ENCODE measurements at places on chromosomes 5 and 9.

DNA sequence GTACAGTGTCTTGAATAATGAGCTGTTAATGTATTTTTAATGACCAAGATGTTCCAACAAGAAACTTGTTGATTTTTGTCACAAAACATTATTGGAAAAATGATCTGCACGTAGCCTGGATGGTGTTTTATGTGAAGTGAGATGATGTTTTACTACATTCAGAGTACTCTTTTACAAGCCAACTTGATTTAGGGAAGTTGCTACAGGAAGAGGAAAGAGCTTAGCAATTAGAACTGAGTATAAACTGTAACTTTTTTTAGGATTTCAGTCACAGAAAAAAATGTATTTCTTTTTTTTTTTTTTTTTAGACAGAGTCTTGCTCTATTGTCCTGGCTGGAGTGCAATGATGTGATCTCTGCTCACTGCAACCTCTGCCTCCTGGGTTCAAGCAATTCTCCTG is 113.6 kb upstream of the ADRA1B start:
- no peak for DNase-seq

DNA sequence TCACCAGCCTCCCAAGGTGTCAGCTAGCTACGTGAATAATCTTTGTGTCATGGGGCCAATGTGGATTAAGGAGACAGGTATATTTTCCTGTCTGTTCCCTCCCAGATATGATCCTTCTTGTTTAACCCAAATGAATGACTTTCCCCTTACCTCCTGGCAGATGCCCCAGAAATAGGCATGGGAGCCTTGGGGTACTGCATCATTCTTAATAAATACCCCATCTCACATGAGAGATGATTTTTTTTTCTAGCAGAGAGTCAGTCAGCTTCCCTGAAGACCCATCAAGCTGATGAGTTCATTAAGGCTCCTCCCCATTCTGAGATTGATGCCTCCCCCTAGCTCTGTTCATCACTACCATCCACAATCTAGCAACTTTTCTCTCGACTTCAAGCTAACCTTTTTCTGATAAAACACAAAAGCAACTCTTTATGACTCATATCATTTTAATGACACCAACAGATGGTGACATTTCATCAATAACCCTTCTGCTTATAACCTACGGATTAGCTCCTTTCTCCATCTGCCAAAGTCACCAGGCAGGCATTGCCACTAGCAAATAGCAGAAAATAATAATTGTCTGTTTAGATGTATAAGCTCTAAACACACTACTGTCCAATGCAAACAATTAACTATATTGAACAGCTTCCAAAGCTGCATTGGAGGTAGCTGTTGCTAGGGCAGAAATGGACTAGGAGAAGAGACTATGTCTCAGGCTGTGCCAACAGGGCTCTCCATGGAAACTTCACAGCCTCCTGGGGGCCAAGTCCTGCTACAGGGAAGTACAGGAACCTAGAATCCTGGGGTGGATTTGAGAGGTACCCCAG is 143.7 kb downstream of the ACER2 start:
- DNase-seq = no peak

DNA sequence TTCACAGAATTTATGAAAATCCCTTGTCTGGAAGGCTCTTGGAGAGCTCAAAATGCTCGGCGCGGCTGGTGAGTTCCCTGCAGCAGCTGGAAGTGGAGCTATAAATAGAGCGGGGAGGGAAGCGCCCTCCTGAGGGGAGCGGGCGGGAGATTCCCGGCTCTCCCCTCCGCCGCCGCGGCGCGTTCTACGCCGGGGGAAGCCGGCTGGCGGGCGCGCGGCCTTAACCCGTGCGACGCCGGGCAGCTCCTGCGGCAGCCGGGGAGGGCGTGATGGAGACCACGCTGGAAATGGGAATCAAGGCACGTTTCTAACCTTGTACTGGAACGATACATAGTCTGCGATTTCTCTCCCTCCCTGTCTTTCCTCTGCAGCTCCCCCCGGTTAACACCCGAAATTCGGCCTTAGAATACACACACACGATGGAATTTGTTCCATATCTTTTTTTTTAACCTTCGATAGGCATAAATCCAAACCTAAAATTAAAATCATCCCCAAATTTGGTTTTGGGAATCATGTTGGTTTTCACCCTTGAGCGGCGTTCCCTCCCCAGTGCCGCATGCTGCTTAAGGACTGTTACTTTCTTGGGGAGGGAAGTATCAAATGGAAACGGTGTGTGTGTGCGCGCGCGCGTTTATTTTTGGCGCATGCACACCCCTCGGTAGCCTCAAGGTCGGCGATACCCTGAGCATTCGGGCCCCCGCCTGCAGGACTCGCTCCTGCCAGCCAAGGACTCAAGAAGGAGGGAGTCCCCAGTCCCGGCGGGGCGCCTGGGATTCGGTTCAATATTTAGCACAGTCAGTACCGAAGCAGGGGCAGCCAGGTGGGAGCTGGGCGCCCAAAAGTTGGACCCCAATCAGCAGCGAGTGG is 306.3 kb upstream of the KCNN2 start:
- no peak for DNase-seq

DNA sequence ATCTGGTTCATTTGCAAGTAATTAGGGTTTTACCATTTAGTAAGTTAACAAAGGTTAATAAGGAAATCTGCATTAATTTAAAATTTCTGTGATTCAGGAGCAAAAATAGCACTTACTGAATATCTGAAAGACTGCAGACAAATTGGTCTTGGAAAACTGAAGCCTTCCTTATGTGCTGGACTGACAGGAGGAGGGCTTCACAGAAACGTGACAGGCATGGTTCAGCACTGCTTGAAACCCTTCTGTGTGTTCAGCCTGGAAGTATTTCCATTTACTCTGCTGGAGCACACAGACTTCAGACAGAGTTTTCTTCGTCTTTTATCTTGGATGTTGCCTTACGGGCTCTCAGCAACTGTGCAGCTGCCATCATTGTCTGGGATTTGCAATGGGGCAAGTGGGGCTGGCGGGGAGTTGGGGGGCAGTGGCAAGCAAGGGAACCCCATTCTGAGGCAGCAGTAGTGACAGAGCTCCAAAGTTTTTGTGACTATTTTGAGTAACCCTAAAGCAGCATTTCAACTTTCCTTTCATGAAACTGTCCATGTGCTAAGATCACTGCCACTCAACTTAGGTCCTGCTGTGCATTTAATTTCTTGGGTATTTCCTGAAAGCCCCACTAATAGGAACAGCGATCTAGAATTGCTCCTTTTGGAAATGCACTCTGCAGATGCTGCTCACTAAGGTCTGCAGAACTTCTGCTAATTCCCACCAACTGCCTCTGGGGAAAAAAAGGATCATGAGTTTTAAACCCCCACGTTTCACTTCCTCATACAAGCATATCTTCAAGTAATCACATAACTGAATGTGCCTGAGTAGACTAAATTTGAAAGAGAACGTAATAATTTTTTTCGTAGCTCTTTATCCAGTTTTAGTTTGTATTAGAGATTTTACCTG is 56.6 kb downstream of the KCNN2 start:
- no peak for DNase-seq

GRCh38 chr5:71719063-71719964 is at the start of gene CARTPT:
Gene CARTPT (plus strand): TSS chr5:71719275. CDS start chr5:71719294, 19 bp downstream.
- no peak for DNase-seq

GRCh38 chr5:143601917-143602333 is 198.4 kb upstream of the NR3C1 start:
- DNase-seq = no peak

DNA sequence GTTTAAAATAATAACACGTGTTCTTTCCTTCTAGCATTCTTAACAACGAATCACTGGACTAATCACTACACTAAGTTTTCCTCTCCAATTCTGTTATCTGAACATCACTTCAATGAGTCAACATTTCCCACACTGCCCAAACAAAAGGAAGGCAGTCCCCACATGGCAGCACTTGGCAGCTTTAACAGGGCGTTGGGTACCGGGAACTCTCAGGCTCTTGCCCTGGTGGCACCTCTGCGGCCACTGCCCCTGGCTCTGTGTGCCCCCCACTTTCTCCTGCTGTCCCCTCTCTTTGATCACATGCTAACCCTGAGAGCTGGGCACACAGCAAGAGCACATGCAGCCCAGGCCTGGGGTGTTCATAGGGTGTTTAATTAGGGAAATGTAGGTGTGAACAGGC is 15.7 kb downstream of the SLC6A3 start:
- DNase-seq = no peak

DNA sequence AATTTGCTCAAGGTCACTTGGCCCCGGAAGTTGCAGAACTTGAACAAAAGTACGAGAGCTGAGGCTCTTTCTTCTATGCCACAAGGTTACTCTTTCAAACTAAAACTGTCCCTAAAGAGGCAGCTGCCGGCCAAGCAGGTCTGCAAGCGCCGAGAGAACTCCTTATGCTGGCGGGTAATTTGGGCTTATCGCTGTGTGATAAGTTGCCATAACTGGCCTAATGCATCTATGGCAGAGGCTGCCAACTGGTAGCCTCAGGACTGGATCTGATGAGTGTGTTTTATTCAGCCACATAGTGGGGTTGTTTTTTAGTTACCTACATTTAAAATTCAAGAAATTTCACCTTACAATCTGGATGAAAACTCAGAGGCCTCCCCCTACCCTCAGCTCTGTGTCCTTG is 68.1 kb upstream of the SPOCK1 start:
- DNase-seq = no peak

DNA sequence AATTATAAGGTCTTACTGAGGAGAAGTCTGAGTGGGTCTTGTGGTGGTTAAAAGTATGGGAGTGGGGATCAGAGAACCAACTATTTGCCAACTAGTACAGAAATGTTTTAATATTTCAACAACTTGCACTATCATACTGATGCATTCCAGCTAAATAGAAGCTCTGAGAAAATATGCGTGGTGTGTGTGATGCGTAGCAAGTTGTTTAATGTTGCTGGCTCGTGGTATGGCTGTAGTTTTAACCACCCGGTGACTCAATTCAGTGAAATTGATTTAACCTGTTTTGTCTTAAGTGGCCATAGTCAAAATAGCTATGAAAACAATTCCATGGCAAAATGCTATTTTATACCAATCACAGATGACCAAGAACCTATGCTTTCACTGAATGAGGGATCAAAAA is 176.5 kb upstream of the SLC24A2 start:
- no peak for DNase-seq

DNA sequence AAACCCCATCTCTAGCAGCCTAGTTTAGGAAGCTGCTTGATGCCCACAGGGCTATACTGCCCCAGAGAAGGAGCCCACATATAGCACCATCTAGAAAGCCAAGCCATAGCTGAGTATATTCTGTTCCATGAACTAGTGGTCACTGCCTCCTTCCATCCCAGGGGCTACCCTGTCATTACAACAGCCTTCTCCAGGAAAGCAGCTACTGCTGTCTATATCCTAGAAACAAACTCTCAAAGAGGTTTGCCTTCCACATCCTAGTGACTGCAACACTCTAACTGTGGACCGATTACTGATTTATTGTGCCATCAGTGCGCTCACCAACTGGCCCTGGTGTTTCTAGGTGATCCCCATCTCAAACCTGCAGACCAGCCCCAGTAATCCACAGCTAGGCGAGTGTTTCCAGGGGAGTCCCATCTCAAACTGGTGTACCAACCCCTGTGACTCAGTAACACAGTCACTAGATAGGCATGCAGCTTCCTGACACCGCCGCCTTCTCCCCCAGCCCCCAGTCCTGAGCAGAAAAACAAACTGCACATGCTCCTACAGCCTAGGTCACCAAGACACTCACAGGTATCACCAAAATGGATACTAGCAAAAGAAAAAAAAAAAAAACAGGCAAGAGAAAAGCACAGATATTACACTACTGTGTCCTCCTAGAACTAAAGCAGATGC is 14.8 kb downstream of the SPTLC1 start:
- DNase-seq = no peak

- DNase-seq = no peak
Measured at GRCh38 chr5:96149546-96149945, 187.9 kb upstream of the ELL2 start.

DNA sequence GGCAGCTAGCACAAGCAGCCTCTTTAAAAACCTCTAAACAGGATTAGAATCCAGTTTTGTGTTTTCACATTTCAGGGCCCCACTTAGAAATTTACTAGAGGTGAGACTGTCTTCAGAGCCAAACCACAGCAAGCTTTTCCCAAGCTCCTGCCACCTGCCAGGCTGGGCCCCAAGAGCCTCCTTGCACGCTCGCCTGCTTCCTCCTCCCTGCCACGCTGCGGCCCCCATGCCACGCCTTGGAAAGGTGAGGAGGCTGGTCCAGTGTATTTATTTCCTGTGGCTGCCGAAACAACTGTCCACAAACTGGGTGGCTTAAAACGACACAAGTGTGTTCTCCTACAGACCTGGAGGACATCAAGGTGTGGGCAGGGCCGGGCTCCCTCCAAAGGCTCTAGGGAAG is 43.4 kb downstream of the NKX2-5 start:
- no peak for DNase-seq

GRCh38 chr9:3433754-3434153 is 92.0 kb downstream of the RFX3 start:
- no peak for DNase-seq

- no peak for DNase-seq
Measured at GRCh38 chr9:3858961-3859360, 333.2 kb upstream of the RFX3 start.

DNA sequence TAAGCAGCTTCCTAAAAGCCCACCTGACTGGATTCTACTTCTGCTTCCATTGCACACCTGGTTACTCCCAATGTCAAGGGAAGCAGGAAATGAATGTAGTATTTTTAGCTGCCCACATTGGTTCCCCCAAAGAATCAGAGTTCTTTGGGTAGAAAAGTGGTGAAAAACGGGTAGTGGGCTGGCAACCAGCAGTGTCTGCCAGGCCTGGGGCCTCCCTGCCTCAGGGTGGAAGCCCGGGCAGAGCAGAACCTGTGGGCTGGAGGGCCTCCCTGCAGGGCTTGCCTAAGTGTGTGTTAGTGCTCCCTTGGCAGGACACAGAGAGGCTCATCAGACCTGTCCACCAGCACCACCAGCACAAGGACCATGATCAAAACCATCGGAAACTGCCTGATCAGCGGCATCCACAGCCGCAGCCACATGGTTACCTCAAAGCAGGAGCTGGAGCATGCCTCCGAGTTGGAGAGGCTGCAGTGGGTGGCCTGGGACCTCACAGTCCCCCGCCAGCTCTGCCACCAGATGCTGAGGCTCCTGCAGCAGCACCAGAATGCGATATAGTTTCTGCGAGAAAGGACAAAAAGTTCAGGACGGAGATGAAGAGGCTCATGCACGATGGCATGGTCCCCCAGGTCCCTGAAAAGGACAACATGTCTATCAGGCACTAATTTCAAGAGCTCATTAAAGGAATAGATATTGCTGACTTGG is 72.2 kb downstream of the PTPDC1 start:
- no peak for DNase-seq

GRCh38 chr9:87910821-87911220 is 6.9 kb upstream of the SPATA31C1 start:
- no peak for DNase-seq

Data from stimulated activated CD4-positive, alpha-beta T cell treated with anti-CD3 and anti-CD28 coated beads, TNF-alpha, amount 100 ng/mL, for 1 hour (primary cell).